Heart left ventricle (tissue), 16 donors: ENCODE measurements at places on chromosomes 1 and 21.

DNA sequence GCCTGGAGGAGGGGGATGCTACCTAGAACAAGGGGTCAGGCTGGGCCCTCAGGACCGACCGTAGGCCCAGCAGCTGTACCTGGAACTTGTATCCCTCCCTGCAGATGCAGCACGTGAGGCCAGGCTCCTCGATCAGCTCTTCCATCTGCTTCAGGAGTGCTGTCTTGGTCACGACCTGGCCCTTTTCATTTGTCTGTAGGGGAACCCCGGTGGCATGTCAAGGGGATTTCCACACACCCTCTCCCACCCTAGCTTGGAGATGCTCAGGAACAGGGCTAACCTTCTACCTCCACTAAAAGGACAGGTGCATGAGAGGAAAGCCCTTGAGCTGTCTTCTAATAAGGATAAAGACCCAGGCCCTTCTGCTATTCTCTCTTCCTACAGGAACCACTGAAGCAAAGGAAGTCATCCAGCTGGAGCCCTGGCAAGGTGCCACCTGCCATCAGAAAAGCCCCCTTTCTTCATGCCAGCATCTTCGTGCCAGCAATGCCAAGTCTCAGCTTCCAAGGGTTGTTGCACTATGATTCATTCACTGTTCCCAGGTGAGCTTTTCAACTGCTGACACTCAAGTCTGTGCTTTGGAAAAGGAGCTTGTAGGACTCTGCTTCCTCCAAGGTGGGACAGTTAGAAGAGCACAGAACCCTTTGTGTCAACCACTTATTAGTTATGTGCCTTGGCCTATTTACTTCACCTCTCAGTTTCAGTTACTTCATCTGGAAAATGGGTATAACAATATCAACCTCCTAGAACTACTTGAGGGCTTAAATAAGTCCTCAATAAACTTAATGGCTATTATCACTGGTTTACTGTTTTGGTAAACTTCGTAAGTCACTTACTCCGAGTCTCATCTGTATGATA is 122.1 kb downstream of the UBR4 start:
- H3K27ac ChIP-seq: no peak overlapping the region
- peaks cover 8% of the 10 kb centered on the region for H3K36me3 ChIP-seq
- DNase-seq: no peak

GRCh38 chr1:174040387-174040786 is 18.2 kb upstream of the RC3H1 start:
- H3K27me3 ChIP-seq: no peaks in the 10 kb centered on the region
- H3K4me1 ChIP-seq: no peaks in the 10 kb centered on the region
- DNase-seq: no peak
- H3K4me3 ChIP-seq: no peak overlapping the region
- no peaks in the 10 kb centered on the region for H3K36me3 ChIP-seq

- no peak overlapping the region for H3K27ac ChIP-seq
- DNase-seq: no peak
- H3K36me3 ChIP-seq: no peaks in the 10 kb centered on the region
Observed at GRCh38 chr1:217214551-217214950, 416.3 kb downstream of the GPATCH2 start.

GRCh38 chr1:200415227-200415626 is 5.4 kb upstream of the ZNF281 start:
- peaks cover 20% of the 10 kb centered on the region for H3K4me1 ChIP-seq
- H3K36me3 ChIP-seq: no peaks in the 10 kb centered on the region
- H3K27ac ChIP-seq: no peak overlapping the region
- H3K4me3 ChIP-seq: no peak overlapping the region
- DNase-seq: no peak
- H3K27me3 ChIP-seq: no peaks in the 10 kb centered on the region

GRCh38 chr1:237033804-237034203 is 8.2 kb upstream of the RYR2 start:
- no peaks in the 10 kb centered on the region for H3K27me3 ChIP-seq
- DNase-seq: no peak
- H3K4me3 ChIP-seq: no peak overlapping the region
- no peaks in the 10 kb centered on the region for H3K4me1 ChIP-seq
- H3K36me3 ChIP-seq: no peaks in the 10 kb centered on the region
- H3K27ac ChIP-seq: peak overlapping the region; percentile 82

DNA sequence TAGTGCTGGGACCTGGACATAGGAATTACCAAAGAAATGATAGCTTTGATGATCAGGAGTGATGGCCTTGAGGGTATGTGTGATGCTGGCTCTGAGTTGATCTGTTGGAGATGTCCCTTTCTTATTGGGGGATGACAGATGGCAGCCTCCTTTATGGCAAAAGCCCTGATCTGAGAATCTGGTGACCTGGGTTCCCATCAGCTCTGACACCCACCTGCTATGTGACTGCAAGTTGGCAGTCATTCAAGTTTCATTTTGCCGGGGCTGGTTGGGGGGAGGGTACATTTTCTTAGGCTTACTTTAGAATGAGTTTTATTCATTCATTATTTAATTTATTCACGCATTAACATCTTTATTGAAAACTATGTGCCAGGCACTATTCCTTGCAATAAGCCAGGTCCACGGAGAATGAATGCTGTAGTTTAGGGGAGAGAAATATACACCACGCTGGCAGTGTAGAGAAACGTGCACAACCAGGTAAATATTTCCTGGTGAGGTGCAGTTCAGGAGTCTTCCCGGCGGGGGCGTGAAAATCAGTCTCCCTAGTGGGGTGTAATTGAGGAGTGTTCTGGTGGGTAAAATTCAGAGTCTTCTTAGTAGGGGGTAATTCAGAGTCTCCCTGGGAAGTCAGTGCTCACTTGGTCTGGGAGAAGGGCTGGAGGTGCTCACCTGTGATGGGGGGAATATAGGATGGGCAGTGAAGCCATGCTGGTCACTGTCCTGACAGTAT is 401.3 kb downstream of the CAMTA1 start:
- no peaks in the 10 kb centered on the region for H3K36me3 ChIP-seq
- H3K4me3 ChIP-seq: no peak overlapping the region
- no peak overlapping the region for H3K27ac ChIP-seq

DNA sequence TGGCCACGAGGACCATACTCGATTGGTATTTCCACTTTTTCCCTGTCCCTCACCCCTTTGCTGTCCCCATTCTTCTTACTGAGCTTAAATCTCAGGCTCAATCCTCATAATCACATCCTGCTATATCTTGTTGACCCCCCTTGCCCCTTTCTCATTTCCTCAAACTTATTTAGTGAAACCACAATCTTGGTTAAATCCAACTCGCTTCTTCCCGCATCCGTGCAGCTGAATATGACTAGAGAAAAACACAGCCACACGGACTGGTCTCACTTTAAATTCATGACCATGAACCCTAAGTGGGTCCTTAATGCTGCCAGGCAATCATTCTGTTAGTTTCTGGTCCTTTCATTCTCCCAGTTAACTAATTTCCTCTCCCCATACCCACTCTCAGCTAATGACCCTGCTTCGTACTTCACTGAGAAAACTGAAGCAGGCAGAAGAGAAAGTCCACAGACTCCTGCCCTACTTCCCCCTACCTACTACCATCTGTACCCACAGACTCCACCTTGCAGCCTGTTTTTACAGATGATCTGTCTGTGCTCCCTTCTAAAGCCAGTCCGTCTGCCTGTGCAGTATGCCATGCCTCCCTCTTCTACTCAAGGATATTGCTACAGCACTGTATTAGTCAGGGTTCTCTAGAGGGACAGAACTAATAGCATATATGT is 96.8 kb upstream of the LMO4 start:
- no peaks in the 10 kb centered on the region for H3K27me3 ChIP-seq
- no peak for DNase-seq
- no peaks in the 10 kb centered on the region for H3K36me3 ChIP-seq
- H3K27ac ChIP-seq: no peak overlapping the region
- no peak overlapping the region for H3K4me3 ChIP-seq

DNA sequence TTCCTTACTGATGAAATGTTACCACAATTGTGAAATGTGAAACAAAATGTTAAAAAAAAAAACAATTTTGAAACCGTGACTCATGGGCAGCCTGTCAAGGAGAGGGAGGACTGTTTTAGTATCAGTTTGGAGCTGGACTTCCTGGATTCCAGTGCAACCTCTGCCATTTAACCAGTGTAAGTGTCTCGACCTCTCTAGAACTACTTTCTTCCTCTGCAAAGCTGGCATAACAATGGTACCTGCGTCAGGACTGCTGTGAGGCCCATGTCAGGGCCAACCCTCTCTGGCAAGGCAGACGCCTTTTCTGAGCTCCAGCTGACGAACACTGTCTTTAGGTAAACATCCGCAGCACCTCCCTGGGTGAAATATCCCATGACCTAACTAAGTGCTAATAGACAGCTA is 20.9 kb downstream of the URB1 start:
- no peak for DNase-seq
- peaks cover 3% of the 10 kb centered on the region for H3K4me1 ChIP-seq
- no peak overlapping the region for H3K4me3 ChIP-seq
- H3K27ac ChIP-seq: peak overlapping the region; percentile 75
- H3K36me3 ChIP-seq: peaks cover 99% of the 10 kb centered on the region

DNA sequence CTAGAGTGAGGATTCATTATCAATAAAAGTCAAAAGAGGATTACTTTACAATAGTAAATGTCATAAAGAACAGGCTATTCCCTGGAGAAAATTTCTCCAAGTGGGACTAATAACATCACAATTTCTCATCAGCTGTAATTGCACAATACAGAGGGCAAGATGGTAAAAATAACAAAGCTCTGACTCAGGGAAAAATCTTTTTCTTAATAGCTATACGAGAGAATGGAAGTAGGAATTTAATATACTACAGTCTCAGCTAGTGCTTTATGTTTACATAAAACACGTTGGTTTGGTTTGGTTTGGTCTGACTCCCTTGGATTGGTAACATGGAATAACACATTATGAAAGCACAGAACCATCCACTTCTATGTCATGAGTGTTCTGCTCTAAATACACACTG is 397.6 kb downstream of the LRRIQ3 start:
- no peaks in the 10 kb centered on the region for H3K27me3 ChIP-seq
- no peaks in the 10 kb centered on the region for H3K4me1 ChIP-seq
- no peaks in the 10 kb centered on the region for H3K36me3 ChIP-seq
- DNase-seq: no peak
- no peak overlapping the region for H3K27ac ChIP-seq

DNA sequence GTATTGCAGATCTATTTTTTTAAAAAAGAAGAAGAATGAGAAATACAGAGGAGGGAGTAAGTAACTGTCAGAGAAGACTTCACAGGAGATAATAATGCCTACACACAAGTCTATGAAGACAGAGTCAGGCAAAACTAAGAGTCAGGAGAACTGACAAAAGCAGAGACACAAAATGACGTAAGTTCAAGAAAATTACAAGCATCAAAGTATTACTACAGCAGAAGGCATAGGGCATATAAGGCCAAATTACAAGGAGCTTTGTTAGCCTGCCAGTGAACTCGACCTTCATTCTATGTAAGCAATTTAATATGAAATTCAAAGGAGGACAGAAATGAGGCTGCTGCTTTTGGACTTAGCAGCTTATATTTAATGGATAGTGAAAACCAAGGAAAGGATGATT is 23.7 kb downstream of the FAF1 start:
- no peak for DNase-seq
- H3K27ac ChIP-seq: no peak overlapping the region
- no peaks in the 10 kb centered on the region for H3K36me3 ChIP-seq
- no peaks in the 10 kb centered on the region for H3K27me3 ChIP-seq

DNA sequence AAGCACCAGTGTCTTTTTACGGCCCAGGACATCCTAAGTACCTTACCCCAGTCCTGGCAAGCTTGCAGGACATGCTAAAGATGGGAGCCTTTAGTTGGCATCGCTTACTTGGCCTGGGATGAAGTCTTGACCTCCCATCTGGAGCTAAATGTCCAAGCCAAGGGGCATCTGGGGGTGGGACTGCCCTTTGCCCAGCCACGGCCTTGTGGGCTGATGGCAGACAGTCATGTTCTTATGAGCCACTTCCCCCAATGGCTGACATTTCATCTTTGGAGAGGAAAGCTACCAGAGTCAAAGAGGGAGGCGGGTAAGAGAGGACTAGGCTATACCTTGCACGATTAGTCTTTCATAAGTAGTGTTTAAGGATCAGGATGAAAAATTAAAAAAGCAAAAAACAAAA is 32.2 kb downstream of the OPTC start:
- no peak for DNase-seq
- H3K36me3 ChIP-seq: no peaks in the 10 kb centered on the region
- H3K27me3 ChIP-seq: no peaks in the 10 kb centered on the region

DNA sequence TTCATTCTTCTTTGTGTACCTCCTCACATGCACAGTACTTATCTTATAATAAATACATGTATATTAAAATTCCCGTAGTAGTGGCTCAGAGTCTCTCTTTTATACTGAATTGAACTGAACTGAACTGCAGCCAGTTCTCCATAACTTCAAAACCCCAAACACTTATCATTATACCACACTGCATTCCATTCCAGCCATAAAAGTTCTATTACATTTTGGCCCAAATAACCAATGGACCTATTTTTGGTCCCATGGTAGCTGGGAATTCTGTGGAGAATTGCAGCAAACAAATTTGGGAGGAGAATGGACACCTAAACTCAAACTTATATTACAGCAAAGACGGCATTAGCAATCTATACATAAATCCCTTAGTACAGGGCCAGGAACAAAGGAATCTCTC is 86.6 kb upstream of the C1orf87 start:
- no peak overlapping the region for H3K27ac ChIP-seq
- H3K27me3 ChIP-seq: no peaks in the 10 kb centered on the region
- no peaks in the 10 kb centered on the region for H3K36me3 ChIP-seq
- H3K4me3 ChIP-seq: no peak overlapping the region
- H3K4me1 ChIP-seq: no peaks in the 10 kb centered on the region

- no peak overlapping the region for H3K27ac ChIP-seq
- H3K4me3 ChIP-seq: no peak overlapping the region
- no peaks in the 10 kb centered on the region for H3K36me3 ChIP-seq
Observed at GRCh38 chr1:82994616-82995263, 1004.2 kb downstream of the TTLL7 start.

GRCh38 chr1:110727246-110727645 is 52.5 kb upstream of the KCNA3 start:
- no peaks in the 10 kb centered on the region for H3K4me1 ChIP-seq
- no peak for DNase-seq
- no peaks in the 10 kb centered on the region for H3K36me3 ChIP-seq

GRCh38 chr1:156150333-156151011 is 2.9 kb upstream of the SEMA4A start:
- H3K36me3 ChIP-seq: no peaks in the 10 kb centered on the region
- DNase-seq: no peak
- H3K27ac ChIP-seq: no peak overlapping the region
- peaks cover 73% of the 10 kb centered on the region for H3K4me1 ChIP-seq
- no peak overlapping the region for H3K4me3 ChIP-seq
- H3K27me3 ChIP-seq: peaks cover 11% of the 10 kb centered on the region
